ENCODE measurements at places on chromosomes 1 and 21. TPM values are rescaled to one million over a fixed set of nuclear protein-coding genes. Genes with fewer than 3 reads are reported as not detected.

Gene SERPINC1
- total RNA-seq, result 0.44 TPM

DNA sequence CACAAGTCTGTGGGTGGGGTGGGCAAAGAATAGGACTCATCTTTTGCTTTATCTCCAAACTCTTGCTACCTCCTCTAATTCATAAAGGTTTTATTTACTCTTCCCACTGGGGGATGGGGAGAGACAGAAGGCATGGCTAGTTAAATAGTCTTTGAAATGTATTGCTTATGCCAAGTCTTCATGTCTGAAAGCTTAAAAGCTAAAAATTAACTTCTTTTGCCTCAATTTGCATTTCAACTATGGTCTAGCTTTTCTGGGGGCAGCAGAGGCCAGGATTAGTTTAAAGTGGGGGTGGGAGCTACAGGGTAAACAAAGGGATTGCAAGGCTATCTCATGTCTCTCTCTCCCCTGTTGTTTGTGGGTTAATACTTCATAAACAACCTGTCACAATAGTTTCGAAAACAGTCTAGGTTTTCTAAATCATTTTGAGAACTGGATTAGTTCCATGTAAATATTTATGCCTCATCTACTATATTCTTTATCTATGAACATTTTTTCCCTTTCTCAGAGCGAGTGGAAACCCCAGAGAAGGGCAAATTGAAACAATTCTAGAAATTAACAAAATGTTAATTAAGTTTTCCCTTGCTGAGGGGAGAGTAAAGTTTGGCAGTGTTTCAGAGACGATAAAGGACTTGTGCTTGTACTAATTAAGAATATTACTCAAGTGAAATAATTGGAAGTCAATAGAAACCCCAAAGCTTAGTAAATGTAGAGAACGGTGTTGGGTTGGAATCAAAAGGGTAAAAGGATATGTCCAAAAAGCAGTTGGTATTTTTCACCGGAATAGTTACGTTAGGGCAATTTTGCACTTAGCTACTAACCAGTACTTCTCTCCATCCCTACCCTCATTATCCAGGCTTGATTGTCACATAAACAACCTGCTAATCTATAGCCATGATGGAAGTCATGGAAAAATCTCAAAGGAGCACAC is 182.2 kb downstream of the GIPC2 start:
- H3K27ac ChIP-seq, result no peak overlapping the region
- H3K4me3 ChIP-seq, result no peak overlapping the region
- no peaks in the 10 kb centered on the region for H3K27me3 ChIP-seq
- no peak for DNase-seq

DNA sequence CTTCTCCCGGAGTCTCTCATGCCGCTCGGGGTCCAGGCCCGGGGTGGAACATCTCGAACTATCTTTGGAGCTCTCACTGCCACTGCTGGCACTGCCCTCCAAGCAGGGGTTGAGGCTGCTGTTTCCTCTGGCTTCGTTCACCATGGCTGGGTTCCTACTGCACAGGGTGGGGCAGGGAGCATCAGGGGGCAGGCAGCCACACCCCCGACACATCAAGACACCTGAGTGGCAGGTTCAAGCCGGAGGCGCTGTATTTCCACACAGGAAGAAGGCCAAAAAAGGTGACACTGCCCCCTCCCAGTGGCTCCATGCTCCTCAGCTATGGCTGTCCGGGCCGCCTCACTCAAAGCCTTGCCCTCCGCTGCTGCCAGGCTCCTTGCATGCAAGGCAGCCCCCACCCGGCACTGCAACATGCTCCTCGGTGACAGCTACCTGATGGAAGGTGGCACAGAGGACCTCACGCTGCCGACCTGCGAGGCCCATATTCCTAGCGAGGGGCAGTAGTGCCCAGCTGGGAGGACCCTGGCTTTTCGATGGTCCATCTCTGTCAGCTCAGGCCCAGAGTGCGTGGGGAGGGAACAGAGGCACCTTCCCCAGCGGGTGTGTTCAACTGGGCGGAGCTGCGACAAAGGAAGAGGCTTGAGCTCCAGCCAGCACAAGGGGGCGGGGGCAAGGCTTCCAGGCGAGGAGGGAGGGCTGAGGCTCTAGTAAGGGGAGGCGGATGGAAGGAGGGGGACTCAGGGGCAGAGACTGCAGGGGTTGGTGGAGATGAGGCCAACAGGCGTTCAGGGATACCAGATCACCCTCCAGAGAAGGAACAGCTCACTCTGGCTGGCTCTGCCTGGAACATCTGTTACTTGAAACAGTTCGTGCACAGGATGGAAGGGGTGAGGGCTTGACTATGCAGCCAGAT is 2.5 kb downstream of the MTHFR start:
- peaks cover 32% of the 10 kb centered on the region for H3K36me3 ChIP-seq
- peaks cover 73% of the 10 kb centered on the region for H3K4me1 ChIP-seq
- peak; percentile 94 for DNase-seq
- H3K4me3 ChIP-seq, result peak overlapping the region; percentile 90

DNA sequence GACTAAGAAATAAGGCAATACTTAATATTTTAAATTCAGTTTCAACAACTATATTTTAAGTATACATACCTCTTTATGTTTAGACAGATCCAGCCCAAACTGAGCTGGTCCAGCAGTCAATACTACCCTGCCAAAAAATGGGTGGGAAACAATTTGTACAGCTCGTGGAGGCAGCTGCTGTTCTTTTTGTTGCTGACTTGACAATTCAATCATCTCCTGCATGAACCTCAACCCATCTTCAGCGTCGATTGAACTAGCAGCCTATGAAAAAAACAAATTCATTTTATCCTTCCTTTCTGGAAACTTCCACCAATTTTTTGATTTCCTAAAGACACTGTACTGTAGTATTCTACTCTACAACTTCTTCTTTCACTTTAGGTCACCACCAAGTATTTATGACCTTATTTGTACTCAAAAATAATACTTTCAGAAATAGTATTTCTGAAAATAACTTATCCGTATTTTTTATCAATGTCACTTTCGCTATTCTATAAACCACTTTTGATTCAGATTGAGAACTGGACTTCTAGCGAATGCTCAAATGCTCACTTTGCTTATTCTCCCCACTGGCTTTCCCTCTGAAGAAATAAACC is 46.5 kb downstream of the EDEM3 start:
- H3K27me3 ChIP-seq, result no peaks in the 10 kb centered on the region
- no peak overlapping the region for H3K4me3 ChIP-seq
- H3K36me3 ChIP-seq, result peaks cover 4% of the 10 kb centered on the region
- no peaks in the 10 kb centered on the region for H3K4me1 ChIP-seq
- H3K27ac ChIP-seq, result no peak overlapping the region

DNA sequence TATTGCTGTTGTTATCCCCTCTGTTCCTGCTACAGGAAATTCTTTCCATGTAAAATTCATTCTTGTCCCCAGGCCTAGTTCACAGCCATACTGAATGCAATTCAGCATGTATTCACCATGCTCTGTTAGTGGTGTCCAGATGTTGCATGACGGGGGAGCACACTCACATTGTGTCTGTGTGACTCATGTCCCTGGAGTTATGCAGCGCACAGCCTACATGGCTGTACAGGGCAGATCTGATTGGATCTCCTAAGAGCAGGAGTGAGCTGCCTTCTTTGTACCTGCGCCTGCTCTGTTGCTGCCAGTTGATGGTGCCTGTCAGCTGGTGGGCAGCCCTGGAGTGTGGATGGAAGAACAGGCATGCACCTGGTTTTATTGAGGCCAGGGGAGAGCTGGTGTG is 17.6 kb downstream of the HTR6 start:
- no peaks in the 10 kb centered on the region for H3K4me1 ChIP-seq
- no peaks in the 10 kb centered on the region for H3K27me3 ChIP-seq
- H3K27ac ChIP-seq, result no peak overlapping the region

Gene SYPL2
- 4.5 TPM for total RNA-seq

Gene A3GALT2
- total RNA-seq, result not detected

Data from left lung (tissue), 14 donors.